Mammary epithelial cell (primary cell): ENCODE measurements at places on chromosomes 3 and 15.
A peak's percentile ranks its signal among the peaks of the same experiment; 100 is the strongest.

GRCh38 chr3:44171891-44172290 is 69.8 kb upstream of the TOPAZ1 start:
- DNase-seq = no peak

- DNase-seq = no peak
Measured at GRCh38 chr15:55484917-55485672, 22.9 kb downstream of the DNAAF4 start.

DNA sequence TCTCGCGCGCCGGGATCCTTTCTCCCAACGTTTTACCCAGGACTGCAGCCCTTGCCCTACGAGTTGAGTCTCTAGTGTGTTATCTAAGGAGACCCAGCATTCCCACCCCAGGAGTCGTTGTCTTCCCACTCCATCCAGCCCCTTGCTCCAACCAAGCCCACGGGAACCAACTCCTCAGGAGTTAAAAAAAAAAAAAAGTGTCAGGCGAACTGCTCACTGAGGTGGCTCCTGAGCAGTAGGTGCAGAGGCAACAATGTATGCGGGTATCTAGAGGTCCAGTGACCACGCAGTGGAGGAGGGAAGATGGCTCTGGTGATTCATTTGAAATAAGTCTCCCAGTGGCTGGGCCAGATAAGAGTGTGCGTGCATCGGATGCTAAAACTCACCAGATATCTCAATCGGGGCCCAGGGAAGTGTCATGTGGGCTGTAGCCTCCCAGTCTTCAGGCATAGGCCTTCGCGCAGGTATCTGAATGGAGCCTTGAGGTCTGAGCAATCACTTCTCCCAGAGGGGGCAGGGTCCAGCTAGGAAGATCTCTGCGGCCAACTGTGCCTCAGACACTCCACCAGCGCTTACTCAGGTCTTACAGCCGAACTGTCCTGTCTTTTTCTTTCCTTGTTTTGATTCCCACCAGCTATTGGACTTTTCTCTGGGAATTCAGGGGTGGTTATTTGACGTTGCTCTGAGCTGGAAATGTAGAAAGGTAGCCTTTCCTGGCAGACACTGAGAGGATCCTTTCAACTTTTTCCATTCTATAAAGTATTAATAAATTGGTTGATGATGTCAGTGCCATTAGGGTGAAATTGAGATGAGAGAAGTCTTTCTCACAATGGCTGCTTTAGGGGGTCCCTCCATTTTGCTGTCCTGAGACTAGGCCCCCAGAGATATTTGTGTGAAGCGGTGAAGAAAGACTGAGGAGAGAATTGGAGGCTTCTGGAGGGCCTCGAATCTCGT is 21.0 kb downstream of the ZIC4 start:
- DNase-seq = no peak

- no peak for DNase-seq
Measured at GRCh38 chr15:64478863-64479262, 18.5 kb downstream of the ZNF609 start.

- no peak for DNase-seq
Measured at GRCh38 chr3:106242781-106243180, 374.0 kb upstream of the CBLB start.

DNA sequence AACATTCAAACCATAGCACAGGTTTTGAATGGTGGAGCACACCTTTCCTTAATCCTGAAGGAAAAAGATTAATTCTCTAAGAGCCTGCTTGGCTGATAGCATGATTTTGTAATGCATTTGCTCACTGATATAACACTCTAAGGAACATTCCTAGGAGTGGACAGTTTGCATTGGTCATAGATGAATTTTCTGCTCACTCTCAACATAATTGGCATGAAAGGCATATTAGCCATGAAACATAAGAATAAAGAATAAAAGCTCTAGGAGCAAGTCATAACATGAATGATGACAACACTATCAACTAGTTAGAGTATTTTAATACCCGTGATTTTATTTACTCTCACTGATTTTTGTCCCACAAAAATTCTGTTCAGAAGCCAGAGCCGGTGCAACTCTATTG is 34.3 kb upstream of the LRTM1 start:
- peak; percentile 25 for DNase-seq

DNA sequence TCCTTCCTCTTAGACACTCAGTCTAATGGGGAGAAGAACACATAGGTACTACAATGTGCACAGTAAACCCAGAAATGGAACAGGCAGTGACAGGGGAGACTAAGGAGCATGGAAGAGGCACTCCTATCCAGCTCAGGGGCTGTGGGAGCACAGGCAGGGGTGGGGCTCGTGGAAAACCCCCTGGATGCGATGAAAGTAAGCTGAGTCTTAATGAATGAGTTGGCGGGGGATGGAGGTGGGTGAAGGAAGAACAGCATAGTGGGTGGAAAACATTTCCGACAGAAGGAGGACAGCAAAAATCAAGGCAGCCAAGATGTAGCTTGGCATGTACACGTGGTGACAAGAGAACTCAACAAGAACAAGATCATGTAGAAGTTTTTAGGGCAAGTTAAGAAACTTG is 33.6 kb upstream of the UBE2E2 start:
- no peak for DNase-seq

DNA sequence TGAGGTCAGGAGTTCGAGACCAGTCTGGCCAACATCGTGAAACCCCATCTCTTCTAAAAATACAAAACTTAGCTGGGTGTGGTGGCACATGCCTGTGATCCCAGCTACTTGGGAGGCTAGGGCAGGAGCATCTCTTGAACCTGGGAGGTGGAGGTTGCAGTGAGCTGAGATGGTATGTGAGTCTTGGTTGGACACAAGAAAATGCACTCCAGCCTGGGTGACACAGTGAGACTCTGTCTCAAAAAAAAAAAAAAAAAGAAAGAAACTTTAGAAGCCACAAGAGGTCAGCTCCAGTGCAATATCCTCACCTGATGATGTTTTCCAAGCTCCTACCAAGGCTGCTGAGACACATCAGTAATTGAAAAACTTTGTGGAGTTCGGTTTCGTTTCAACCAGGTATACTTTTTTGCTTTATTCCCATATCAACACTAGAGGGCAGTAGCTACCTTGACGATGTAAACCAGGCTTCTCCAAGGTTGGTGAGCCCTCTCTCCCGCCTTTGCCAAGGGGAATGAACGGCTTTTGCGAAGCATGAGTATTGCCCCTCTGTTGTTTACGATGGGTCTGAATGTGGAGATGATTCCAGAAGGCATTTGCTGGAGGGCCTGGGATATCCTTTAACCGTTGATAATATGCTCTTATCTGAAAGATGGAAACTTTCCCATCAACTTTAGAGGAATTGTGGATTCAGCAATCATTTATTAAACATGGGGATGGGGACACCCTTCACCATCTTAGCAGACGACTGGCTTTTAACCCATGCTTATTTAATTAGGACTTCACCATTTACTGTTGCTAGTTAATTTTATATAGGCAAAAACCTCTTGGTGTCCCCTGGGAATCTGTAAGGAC is 202.8 kb downstream of the SV2B start:
- DNase-seq = peak; percentile 57

GRCh38 chr15:64893481-64894394 is 18.0 kb upstream of the ANKDD1A start:
- DNase-seq = peak; percentile 65

DNA sequence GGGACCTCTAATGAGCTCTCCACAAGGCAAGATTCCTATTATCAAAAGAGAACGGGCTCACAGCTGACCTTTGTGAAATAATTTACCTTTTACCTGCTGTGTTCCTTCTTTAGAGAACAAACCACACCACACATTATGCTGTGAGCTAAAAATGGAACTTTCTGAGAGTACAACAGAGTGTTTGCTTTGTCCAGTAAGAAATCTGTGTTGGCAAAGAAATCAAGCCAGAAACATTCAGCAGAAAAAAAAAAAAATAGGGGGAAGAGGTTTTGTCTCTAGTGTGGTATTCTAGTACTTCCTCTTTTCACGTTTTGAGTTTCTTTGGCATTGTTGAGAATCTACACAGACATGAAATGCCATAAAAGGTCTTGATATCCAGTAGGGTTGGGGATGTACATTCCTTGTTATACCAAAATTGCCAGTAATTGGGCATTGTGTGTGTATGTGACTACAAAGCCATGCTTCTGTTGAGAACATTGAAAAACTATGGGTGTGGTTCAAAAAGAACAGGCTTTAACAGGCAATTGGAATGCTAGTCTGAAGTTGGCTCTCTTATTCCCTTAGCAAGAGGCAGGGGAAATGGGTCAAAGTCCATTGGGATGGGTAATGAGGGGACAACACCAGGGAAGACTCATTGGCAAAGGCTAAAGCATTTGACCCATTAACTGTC is 273.5 kb downstream of the NEK10 start:
- DNase-seq = peak; percentile 18

DNA sequence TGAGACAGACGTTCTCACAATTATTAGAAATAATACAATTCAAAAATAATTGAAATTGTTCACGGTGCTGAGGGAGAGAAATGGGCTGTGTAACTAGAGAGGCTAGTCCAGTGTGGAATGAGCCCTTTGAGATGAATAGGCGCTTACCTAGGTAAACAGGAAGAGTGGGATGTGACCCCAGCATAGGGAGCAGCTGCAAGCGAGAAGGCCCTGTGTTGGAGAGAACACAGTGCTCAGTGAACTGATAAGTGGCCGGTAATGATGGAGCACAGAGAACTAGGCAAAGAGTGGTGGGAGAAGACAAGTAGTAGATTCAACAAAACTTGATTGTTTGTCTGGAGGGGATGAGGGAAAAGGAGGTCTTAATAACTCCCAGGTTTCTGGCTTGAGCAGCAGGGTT is 103.9 kb downstream of the HCN4 start:
- no peak for DNase-seq

DNA sequence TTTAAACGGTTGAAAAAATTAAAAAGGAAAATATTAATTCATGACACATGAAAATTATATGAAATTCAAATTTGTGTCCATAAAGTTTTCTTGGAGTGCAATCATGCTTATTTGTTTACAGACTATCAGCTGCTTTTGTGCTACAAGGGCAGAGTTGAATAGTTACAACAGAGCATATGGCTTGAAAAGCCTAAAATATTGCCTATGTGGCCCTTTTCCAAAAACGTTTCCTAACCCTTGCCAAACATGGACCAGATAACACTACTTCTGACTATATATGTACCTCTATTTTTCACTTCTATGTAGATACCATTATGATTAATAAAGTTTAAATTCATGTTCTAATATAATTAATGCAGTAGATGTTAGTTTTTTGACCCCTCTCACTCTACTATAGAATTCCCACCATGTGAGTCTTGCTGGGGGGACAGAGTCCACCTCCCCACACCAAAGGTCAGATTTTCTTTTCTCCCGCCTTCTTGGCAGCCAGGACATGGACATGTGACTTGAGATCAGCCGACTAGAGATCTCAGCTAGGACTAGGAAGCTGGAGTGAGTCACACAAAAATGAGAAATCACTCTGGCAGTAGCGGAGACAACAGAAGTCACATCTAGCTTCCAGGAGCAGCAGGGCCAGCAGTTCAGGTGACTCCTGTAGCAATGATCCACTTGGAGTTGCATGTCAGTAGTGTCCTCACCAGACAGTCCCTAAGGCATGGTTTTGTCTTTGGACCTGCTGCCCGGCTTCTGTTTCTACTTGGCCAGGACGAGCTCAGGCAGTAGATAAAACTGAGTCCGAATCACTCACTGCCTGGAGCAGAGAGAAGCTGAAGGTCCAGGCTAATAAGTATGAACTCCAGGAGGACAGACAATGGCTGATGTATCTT is 22.4 kb downstream of the CIAO2A start:
- DNase-seq = peak; percentile 58

DNA sequence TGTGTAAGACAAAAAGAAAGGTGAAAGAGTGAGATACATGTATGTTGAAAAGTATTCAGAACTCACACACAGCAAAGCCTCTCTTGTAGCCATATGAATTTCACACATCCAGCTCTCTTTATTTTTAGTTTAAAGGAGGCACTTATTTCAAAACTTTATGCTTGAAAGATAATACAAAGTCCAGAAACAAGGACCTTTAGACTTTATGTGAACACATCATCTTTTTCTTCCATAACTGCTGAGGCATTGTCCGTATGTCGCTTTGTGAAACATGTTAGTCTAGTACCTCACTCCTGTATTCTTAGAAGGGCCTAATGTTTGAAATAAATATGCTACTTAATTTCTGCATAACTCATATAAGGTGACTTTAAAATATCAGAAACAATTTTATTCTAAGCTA is 763.4 kb downstream of the GBE1 start:
- DNase-seq = no peak

DNA sequence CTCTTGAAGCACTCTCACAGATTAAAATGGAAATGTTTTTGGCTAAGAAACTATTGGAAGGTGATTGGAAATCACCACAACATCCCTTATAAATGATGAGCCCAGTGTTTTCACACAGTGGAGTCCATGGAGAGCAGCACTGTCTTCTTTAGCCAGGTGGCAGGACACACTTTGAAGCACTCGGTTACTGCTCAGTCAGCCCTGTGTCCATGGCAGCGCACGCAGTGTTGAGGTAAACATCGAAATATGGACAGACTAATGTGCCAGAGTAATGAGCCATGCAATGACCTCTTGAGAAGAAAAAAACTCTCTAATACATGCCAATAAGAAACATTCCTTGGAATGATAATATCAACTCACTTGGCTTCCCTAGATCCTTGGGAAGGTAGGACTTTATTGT is 66.6 kb downstream of the TGFBR2 start:
- DNase-seq = no peak

DNA sequence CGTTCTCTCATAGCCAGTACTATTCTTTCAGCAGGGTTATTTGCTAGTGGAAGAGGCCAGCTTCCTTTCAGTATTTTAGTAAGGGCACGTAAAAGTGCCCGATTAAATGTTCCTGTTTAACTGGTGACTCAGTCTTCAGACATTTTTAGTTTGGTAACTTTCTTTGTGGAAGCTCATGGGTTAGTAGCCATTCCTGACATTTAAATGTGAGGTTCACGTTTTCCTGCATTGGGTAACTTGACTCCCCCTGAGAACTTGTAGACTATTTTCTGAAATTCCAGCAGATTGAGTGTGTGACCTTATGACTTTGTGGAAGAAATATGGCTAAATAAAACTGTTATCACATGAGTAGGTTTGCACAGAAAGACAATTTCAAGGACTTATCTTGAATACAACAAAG is 16.9 kb downstream of the ABHD2 start:
- peak; percentile 71 for DNase-seq

DNA sequence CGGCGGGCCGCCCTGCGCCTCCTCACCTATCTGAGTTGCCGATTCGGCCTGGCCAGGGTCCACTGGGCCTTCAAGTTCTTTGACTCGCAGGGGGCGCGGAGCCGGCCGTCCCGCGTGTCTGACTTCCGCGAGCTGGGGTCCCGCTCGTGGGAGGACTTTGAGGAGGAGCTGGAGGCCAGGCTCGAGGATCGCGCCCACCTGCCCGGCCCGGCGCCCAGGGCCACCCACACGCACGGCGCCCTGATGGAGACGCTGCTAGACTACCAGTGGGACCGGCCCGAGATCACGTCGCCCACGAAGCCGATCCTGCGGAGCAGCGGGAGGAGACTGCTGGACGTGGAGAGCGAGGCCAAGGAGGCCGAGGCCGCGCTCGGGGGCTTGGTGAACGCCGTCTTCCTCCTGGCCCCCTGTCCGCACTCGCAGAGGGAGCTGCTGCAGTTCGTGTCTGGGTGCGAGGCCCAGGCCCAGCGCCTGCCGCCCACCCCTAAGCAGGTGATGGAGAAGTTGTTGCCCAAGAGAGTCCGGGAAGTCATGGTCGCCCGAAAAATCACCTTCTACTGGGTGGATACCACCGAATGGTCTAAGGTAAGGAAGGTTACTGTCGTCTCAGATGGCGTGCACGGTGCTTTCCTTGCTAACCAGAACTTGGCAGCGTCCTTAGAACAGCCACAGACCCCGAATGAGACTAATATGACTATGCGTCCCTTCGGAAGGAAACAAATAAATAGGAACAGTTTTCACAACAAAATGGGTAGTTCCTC is 567 bp downstream of the TICRR start:
- peak; percentile 37 for DNase-seq

- no peak for DNase-seq
Measured at GRCh38 chr3:113673593-113673992, 22.8 kb downstream of the USF3 start.
